ENCODE measurements at places on chromosomes 11 and 22.
A peak's percentile ranks its signal among the peaks of the same experiment; 100 is the strongest.

DNA sequence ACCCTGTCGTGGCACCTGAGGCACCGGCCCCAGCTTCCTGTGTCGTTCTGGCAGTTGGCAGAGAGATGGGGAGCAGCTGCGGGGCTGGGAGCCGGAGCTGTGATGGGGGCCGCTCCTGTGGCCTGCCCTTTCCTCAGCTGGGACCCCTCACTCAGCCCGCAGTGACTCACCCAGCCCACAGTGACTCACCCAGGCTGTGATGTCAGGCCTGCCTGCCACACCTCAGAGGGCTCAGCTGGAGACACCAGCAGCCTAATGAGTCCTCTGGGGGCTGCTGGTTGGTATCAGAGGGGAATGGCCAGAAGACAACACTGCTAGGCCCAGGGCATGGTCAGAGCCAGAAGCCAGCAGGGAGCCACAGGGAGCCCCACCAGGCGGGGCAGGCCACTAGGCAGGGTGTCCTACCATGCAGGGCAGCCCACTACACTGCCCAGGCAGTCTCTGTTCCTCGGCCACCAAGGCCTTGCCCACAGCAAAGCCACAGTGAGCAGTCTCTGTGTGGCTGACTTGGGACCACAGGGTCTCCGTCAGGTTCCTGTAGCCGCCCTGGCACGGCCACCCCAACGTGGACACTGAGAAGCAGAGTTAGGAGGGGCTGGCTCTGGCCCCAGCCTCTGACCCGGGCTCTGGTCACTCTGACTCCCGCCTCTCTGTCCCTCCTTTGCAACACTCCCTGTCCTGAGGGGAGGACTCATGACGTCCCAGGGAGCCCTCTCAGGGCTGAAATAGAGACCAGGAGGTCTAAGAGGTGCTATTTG is 4.2 kb upstream of the FXYD2 start:
- DNase-seq, result peak; percentile 88

- no peak for DNase-seq
Observed at GRCh38 chr22:50698546-50698945, 25.9 kb downstream of the SHANK3 start.

- DNase-seq, result no peak
Observed at GRCh38 chr11:9473408-9473807, 12.6 kb downstream of the ZNF143 start.

DNA sequence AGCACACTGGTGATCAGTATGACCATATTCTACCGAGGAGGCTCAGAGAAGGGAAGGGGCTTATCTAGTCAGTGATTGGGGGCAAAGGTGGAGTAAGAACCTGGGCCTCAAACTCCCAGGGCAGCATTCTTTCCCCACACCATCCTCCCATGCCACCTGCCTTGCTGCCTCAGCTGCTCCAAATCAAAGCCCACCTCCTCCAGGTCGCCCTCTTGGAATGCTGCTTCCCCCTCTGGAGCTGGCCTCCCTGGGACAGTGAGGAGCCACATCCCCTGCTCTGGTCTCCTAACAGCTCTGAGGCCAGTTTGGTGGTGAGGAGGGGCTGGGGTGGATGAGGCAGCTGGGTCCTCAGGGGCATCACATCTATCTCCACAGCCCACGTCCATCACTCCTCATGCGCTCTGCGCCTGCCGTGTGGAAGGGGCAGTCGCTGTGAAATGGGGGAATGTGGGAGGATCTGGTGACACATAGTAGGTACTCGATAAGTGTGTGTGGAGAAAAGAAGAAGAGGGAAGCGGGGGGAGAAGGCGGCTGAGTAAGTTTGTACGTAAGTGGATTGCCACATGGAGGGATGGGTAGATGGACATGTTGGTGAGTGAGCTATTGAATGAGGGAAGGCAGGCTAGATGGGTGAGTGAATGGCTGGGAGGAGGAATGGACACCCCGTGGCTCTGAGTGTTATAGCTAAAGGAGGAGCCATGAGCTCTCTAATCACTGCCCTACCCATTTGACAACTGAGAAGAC is 16.1 kb upstream of the ARHGEF17 start:
- no peak for DNase-seq

DNA sequence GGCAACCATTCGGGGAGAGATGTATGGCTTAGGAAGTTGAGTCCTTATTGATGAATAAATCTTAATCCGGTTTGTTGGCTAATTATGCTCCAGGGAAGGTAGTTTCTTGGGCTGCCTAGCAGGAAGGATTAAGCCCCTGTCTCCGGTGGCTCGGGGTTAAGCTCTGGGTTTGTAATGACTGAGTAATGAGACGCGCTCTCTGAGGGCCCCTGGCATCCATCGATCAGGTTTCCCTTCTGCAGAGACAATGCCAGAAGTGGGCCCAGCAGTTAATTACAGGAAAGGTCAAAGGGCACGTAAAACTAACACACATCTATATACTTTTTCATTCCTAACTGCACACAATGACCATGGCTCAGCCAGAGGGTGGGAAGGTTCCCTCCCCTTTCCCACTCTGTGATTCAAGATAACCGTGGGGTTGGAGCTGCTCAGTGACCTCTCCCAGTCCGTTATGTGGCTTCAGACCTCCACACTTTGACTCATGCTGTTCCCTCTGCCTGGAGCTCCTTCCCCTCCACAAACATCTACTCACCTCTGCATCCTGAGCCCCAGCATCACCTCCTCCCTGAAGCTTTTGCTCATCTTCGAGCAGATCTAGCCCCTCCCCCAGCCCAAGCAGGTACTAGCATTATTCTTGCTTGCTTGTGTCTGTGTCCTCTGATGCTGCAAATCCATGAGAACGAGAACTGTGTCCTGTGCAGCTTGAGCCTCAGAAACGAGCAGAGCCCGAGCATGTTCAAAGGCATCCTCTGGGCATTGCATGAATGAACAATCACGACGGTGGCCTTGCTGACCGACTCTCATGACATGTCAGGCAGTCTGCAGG is 16.6 kb downstream of the SCUBE1 start:
- no peak for DNase-seq

DNA sequence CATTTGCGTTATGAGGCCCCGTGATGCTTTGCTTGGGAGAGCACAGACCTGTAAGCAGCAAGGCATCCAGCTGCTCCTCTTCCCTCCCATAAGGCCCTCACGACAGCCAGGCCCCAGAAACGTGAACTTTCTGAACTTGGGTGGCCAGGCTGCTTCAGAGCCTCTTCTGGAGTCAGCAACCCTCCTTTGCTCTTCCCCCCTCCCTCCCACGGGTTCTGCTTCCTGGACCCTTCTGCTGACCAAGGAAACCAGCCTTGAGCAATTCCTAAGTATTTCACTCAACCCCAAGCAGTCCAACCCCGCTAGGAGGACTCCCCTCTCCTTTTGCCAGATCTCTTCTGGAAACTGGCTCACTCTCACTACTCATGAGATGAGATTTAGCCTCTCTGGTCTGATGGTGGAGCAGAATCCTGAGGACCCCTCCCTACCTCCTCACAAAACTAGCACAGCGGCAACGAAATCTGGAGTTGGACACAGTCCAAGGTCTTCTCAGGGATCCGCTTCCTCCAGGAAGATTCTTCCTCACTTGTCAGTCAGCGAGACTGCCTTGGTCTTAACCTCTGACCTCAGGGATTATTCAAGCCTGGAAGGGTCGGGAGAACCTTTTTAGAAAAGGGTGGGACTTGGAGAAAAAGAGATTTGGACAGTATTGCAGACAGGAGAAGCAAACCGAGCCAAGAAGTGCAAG is 86.2 kb downstream of the UBASH3B start:
- no peak for DNase-seq

- no peak for DNase-seq
Observed at GRCh38 chr11:81792416-81792815, 941.2 kb downstream of the FAM181B start.

- no peak for DNase-seq
Observed at GRCh38 chr11:35916270-35916669, 27.6 kb upstream of the LDLRAD3 start.

GRCh38 chr22:37218771-37219411 is 6.6 kb upstream of the SSTR3 start:
- peak; percentile 74 for DNase-seq

DNA sequence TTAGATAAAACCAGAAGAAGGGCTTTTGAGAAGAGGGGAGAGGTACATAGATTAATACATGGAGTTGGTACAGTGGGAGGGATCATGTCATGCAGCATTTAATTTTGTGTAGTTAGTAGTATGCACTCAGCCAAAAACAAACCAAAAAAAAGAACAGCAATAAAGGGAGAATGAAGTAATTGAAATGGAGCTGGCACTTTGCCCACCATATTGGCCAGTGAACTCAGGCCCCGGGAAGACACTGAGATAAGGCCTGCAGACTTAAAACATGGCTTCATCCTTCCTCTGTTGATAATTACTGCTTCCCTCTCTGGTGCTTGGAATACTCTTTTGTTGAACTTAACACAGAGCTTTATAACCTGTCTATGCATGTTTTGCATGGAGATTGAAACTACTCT is 3.1 kb downstream of the PANX1 start:
- no peak for DNase-seq

- DNase-seq, result no peak
Observed at GRCh38 chr11:64933213-64933934, 2.3 kb downstream of the GPHA2 start.

- DNase-seq, result no peak
Observed at GRCh38 chr22:39472570-39473556, 16.1 kb downstream of the MGAT3 start.

DNA sequence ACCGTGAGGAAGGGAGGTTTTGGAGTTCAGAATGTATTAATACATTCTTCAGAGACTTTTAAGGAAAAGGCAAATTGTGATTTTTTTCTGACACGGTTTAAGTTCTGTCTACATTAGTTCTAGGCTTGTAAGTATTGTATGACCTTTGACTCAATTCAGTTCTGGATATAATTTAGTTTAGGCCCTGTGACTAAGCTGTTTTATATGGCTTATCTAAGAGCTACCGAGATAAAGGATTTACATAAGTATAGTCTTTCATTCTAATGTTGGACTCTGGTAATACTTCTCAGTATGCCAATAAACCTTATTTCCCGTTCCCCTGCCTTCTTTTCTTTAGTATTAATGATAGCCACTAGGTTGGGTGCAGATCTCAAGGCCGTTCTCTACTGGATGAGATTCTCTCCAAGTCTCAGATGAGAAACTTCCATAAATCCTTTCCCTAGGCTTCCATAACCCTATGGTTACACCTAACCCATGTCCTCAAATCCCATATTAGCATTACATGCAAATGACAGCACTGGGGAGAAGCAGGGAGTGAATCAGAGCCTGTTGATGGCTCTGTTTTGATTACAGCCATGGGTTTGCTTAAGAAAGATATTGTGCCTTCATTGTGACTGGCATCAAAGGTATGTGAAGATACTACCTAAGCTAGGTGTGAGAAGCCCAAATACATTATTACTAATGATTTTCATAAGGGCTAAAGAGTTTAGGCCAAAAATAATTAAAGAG is 38.7 kb downstream of the BARX2 start:
- no peak for DNase-seq

GRCh38 chr11:101835506-101836063 is 79.2 kb upstream of the CEP126 start:
- no peak for DNase-seq

DNA sequence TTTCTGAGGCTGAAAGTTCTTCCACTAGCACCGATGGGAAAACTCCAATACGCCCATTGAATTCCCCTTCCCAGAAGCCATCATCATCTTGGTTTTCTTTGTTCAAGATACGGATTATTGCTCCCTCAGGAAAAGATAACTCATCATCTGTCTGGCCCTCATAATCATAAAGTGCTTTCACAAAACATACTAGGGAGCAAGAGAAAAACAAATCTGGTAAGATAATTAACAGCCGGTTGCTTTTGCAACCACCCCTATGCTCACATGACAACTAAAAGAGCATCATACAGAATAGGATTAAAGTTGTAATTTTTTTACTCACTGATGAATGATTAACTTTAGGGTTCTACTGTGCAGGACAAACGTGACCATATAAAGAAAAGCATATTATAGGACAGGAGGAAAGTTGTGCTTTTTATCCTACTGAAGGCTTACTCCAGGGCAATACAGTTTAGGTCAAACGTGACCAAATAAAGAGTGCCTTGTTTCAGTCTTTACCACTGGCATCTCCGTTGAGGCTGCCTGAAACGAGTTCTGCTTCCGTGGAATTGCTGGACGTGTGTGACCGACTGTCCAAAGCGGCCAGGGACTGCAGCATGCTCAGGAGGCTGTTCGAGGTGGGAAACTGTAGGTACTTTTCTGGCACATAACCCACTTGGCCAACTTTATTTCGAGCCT is 28.6 kb downstream of the ATG16L2 start:
- no peak for DNase-seq

DNA sequence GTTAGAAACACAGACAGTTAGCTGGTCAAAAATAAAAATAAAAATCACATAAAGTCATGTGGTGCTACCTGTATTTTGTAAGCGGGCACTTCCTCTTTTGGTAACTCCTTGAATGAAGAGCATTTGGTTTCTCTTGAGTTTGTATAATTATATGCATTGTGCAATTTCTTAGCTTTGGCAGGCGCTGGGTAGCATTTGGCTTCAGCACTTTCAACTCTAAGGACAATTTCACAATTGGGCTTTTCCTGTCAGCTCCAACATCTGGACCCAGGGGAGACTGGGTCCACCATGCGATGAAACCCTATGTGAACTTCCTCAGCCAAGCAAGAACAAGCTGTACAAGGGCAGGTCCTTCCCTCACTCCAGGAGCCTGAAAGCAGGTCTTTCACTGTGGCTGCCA is 169.1 kb downstream of the RRAS2 start:
- DNase-seq, result no peak

DNA sequence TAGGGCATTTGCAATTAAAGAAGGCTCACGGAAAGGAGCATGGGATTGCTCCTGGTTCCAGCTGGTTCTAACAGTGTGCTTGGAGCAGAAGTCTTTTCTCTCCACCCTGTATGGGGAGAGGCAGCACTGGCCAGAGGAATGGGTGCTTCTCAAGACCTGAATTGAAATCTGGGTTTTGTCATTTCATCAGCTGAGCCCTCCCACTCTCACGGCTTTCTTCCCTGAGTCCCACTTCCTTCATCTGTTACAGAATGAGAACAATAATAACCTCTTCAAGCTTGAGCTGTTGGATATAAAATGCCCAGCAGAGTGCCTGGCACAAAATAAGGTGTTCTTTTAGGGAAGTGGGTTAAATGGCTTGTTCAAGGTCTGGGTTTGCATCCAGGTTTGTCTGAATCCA is 17.2 kb downstream of the CNTF start:
- DNase-seq, result no peak

- no peak for DNase-seq
Observed at GRCh38 chr11:110294509-110294908, 1.9 kb downstream of the RDX start.

GRCh38 chr11:1229471-1230120 is 6.7 kb downstream of the MUC5B start:
- no peak for DNase-seq

DNA sequence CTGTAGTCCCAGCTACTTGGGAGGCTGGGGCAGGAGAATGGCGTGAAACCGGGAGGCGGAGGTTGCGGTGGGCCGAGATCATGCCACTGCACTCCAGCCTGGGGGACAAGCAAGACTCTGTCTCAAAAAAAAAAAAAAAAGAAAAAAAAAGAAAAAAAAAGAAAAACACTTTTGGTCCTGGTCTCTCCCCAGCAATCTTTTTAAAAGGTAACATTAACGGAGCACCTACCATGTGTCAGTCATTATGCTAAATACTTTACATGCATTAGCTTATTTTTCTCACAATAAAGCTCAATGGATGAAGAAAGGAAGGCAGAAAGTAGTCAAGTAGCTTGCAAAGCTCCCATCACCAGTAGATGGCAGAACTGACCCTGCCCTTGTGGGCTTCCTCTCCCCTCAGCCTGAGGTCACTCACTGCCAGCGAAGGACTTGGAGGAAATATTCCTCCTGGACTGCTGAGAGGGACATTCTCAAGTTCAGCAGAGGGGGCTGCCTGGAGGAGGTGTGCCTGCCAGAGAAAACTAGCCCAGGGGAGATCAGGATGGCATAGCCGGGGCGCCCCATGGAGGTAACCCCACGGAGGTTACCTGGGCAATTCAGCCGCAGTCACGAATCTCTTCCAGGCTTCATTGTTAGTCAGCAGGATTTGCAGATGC is 15.5 kb downstream of the APOL3 start:
- DNase-seq, result peak; percentile 47

- DNase-seq, result no peak
Observed at GRCh38 chr11:126035718-126036117, 26.9 kb downstream of the CDON start.
